ENCODE measurements at places on chromosomes 2 and 18.

GRCh38 chr2:108911401-108911800 lies 77.6 kb downstream of the EDAR start:
- no peak for DNase-seq

GRCh38 chr2:215685238-215685990 lies 249.5 kb upstream of the FN1 start:
- DNase-seq, result no peak

GRCh38 chr2:55099878-55100820 lies 49.9 kb upstream of the RTN4 start:
- no peak for DNase-seq

GRCh38 chr2:23493846-23494245 lies 108.9 kb downstream of the KLHL29 start:
- DNase-seq, result no peak

DNA sequence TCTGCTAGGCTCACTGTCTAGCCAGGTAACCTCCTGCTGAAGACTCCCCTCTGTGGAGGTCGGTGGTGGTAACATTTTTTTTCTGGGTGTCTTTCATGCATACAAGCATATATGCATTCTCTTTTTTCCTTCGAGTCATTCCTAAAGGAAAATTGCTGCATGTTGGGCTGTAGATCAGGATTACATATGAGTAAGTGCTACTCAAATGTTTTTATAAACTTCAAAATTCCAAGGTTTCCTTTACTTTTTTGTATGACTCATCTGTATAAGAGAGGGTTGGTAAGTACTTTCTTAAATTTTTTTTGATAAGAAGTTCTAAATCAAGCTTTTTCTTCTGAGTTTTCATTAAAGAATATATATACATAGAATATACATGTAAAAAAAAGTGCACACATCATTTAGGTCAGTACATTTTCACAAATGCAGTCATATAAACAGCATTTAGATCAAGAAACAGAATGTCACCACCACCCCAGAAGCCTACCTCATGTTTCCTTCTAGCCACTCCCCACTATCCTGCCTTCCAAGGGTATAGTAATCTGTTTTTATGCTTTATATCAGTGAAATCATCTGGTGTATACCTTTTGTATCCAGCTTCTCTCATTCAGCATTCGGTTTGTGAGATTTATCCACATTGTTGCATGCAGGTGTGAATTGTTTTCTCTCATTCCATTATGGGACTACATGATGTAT lies 128.0 kb upstream of the MAP3K20 start:
- DNase-seq, result no peak

DNA sequence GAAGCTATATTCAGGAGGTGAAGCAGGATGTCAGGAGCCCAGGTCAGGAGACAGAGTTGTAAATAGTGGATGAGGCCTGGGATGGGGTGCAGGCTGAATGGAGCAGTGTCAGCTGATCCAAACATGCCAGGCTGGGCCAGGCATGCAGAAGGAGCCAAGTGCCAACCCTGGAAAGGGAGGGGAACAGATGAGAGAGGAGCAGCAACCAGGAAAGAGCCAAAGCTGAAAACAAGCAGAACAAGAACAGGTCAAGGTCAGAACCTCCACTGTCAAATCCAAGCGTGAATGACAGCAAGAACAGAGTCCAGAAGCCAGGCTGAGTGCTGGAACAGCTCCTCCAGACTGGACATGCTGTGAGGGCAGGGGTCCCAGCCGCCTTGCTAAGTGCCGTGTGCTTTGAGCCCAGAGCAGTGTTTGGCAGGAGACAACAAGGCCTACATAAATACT lies 49.2 kb upstream of the PPP1CB start:
- no peak for DNase-seq

GRCh38 chr2:209956271-209956670 lies 46.2 kb upstream of the RPE start:
- DNase-seq, result no peak

GRCh38 chr2:104200533-104201168 lies 653.3 kb upstream of the POU3F3 start:
- no peak for DNase-seq

DNA sequence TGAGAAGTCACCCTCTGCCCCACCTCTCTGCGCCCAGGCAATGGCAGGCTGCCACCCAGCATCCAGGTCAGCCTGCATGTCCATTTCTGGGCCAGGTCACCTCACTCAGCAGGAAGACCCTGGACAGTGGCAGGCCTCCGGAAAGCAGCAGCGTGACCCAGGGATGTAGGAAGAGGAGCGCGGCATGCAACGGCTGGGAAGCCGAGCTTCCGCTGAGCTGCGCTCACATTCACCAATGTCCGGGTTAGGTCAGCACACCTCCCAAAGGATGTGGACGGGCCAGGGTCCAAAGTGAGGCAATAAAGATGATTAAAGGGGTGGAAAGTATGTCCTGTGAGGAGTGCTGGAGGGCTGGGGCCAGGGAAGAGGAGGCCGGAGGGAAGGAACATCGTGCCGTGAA lies 174.5 kb downstream of the CTIF start:
- no peak for DNase-seq

GRCh38 chr2:184004289-184004947 lies 593.9 kb upstream of the ZNF804A start:
- DNase-seq, result no peak

DNA sequence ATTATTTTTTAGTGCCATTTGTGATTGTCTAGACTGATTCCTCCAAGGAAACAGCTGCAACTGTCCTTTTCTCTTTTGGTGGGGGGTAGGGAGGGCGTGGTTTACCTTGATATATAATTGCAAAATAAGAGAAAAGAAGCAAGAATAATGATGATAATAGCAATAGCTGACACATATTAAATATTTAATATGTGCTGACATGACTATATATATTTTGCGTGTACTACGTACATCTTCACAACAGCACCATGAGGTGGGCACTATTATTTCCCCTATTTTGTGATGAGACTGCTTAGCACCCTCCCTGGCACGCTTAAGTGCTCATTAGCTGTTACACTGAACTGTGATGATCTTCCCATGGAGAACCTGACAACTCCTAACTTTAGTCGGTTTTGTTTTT lies 39.4 kb downstream of the TNFRSF11A start:
- DNase-seq, result no peak

GRCh38 chr2:132463719-132464118 lies 47.1 kb downstream of the GPR39 start:
- DNase-seq, result no peak

GRCh38 chr2:165469417-165469816 lies at the start of gene CSRNP3:
Gene CSRNP3 (plus strand): TSS chr2:165469698. CDS start chr2:165595066, 125,368 bp downstream.
- no peak for DNase-seq

DNA sequence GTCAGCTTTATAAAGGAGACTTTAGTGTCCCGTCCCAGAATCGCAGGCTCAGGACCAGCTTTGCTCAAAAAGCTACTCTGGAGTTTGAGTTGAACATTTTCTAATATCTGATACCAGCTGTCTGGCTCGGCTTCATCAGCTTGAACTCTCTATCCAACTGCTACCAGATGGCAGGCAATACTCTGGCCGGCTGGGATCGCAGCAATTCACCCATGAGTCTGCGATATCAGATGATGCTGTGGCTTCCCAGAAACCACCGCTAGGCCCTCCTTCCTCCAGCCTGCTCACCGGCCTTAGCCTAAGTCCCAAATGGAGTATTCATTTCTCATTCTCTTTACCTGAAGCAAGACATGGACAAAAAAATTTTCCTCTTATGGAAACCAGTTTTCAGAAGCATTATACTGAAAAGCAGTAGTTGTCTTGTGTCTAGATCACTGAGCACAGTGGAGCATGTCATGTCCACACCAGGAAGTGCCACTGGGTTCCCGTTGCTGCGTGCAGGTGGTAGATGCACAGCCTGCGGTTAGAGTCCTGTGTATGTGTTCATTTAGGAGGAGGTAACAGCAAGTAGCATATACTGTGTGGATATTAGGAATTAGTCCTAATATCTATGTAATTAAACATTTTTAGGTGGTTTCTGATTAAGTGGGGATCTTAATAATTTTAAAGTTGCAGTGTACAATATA lies 162.0 kb upstream of the SOX11 start:
- DNase-seq, result no peak

GRCh38 chr18:77170890-77171410 lies 38.4 kb upstream of the MBP start:
- DNase-seq, result no peak

All from stimulated activated CD8-positive, alpha-beta memory T cell treated with anti-CD3 and anti-CD28 coated beads, Interleukin-7, amount 100 ng/mL, for 1 hour (primary cell).